ENCODE measurements at places on chromosomes 12 and 14. TPM values are rescaled to one million over a fixed set of nuclear protein-coding genes. Genes with fewer than 3 reads are reported as not detected.

The KRT6B gene
- total RNA-seq = not detected

The GDF11 gene
- 7.4 TPM for total RNA-seq

The OR10P1 gene
- not detected for total RNA-seq

The KRT79 gene
- total RNA-seq = not detected

The TAPBPL gene
- total RNA-seq = 28.0 TPM

The FAM181A gene
- not detected for total RNA-seq

The CMKLR1 gene
- total RNA-seq = 1.1 TPM

The SYNDIG1L gene
- total RNA-seq = not detected

The PTCSC3 gene
- total RNA-seq = not detected

The BICDL1 gene
- total RNA-seq = 134 TPM
